NCI-H2107 (cell line): ENCODE measurements at places on chromosomes 1 and 21.

DNA sequence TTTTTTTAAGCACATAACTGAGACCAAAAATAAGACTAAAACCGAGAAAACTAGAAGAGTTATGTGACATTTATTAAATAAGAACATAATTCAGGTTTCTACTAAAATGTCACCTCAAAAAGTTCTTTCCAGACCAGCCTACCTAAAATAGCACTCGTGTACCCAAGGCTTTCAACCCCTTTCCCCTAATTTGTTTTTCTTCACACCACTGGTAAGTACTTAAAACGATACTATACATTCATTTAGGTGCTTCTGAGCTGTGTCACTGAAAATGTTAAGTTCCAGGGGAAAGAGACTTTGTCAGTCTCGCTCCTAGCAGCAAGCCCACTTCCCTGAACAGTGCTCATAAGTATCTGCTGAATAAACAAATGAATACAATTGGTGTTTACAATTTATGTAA, 6.8 kb downstream of the RRAGC start:
- no peak for DNase-seq

DNA sequence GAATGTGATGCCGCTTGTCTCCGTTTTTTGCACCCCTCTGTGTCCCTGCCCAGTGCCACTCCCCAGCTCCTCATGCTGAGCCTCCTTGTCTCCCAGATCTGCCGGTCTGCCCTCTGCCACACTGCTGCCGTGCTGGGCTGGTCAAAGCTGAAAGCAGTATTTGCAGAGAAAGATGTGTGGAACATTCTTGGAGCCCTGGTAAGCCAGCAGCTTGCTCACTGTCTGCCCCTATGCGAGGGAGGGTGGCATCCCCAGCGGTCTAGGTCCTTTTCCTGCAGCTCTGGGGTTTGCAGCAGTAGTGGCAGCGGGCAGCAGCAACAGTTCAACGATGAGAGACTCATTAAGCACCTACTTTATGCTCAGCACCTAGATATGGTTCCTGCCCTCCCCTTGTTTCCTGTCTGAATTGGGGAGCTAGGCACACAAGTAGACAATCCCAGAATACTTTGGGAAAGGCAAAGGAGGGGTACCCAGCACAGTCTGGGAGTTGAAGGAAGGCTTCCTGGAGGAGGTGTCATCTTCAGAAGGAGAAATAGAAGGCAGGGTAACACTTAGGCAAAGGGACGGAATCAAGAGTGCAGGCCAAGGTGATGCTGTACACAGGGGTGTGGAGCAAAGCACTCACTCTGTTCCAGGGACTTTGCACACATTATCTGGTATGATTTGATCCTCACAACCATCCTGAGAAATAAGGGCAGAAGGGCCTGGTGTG, 63.1 kb downstream of the KIF21B start:
- no peak for DNase-seq

GRCh38 chr21:44314128-44314527, 14.3 kb downstream of the PFKL start:
- no peak for DNase-seq

GRCh38 chr1:13628711-13629110, 45.1 kb downstream of the PDPN start:
- DNase-seq: no peak

- no peak for DNase-seq
Measured at GRCh38 chr1:149945206-149945605, 8.5 kb upstream of the MTMR11 start.

DNA sequence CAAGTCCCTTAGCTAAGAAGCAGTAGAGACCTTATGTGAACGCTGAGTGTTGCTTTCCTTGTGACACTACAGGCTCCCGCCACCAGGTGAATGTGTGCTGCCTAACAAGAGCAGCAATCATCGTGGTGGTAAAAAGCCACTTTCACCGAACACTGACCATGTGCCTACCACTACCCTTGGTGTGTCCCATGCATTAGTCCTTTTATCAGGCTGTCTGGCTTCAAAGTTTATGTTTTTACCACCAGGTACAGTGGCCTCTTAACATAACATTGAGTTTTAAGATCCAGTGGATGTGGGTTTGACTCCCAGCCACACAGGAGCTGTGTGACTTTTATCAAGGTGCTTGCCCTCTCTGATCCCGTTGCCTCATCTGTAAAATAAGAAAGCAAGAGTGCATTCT, 1.7 kb downstream of the C1QB start:
- DNase-seq: no peak

- DNase-seq: no peak
Measured at GRCh38 chr1:174724219-174724618, 275.5 kb upstream of the CACYBP start.

GRCh38 chr1:16155537-16156410, at the start of gene EPHA2:
Gene EPHA2, minus strand, starts transcription at chr1:16156069. Its CDS starts 137 bp downstream, at chr1:16155932.
- DNase-seq: no peak

- DNase-seq: no peak
Measured at GRCh38 chr21:36654796-36655325, 44.1 kb upstream of the SIM2 start.

- DNase-seq: no peak
Measured at GRCh38 chr1:203636291-203636690, 9.7 kb downstream of the ATP2B4 start.

GRCh38 chr1:110956586-110956985, 7.1 kb downstream of the LRIF1 start:
- DNase-seq: no peak

GRCh38 chr1:2642131-2642559, 9.3 kb upstream of the MMEL1 start:
- no peak for DNase-seq

DNA sequence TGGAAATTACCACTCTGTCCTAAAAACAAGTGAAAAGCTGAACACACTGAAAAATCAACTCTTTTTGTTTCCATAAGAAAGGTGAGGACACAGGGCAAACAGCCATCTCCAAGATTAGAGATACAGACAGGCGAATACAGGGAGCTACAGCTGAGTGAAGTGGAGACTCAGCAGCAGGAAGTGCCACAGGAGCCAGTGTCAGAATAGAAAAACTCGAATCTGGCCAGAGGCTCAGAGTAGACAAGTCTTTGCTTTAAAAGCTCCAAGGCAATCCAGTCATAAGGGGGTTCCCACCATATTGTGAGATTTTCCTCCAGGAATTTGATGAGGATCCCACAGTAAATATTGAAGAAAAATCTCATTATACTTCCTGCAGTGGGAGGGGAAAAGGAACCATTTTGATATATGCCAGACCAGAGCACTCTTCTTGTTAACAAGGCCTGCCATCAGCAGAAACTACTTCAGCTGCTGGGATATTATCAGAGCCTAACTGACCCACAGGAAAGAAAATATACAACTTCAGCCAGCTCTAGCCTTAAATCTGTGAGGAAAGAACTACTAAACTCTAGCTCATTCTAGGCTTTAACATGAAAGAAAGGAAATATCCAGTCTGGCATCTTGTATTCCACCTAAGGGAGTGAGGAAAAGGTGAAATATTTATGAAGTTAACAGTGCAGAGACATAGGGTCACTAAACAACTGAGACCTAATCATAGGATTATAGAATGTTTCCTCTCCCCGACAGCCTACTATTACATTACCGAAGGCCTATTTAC, 256.2 kb upstream of the OLFM3 start:
- DNase-seq: no peak

DNA sequence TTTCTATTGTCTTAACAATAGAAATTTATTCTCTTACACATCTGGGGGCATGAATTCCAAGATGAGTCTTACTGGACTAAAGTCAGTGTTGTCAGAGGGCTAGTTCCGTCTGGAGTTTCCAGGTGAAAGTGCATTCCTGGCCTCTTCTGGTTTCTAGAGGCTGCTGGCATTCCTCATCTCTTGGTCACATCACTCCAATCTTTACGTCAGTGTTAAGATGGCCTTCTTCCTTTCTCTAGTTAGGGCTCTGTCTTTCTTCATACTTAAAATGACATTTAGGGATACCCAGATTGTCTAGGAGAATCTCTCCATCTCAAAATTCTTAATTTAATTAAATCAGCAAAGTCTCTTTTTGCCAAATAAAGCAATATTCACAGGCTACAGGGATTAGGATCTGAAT, 13.3 kb upstream of the PDC start:
- DNase-seq: no peak

DNA sequence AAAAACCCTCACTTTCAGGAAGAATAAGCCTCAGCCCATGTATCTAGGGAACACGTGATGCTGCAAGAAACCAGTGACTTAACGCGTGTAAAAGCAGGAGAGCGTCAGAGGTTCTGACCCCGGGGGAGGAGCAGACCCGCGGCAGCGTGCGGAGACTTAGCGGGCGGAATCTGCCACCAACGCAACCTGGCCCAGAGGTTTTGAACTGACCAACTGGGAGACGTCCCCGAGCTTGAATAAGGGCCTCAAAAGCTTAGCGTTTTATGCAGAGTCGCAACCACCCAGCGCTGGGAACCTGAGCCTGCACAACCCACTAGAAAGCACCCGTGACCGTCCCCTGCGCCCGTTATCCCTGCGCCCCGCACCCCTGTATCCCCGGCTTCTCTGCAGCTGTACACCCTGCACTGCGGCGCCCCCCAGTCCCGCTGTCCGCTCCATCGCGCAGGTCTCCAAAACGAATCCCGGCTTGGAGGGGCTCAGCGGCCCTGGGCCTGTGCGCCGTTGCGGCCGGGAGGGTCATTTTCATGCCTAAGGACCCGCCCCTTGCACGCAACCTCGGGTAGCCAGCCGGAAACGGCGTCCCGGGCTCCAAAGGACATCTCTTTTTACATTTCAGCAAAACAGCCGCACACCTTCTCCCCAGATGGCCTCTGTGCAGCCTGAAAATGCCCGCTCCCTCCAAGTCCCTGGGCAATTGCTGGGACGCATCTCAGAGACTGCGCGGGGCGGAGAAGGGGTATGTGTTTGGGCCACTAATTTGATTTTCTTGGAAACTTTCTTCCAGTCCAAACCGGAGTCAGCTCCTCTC, 29.4 kb upstream of the TRIM17 start:
- DNase-seq: no peak

- DNase-seq: no peak
Measured at GRCh38 chr1:85611856-85612255, 31.3 kb downstream of the CCN1 start.

DNA sequence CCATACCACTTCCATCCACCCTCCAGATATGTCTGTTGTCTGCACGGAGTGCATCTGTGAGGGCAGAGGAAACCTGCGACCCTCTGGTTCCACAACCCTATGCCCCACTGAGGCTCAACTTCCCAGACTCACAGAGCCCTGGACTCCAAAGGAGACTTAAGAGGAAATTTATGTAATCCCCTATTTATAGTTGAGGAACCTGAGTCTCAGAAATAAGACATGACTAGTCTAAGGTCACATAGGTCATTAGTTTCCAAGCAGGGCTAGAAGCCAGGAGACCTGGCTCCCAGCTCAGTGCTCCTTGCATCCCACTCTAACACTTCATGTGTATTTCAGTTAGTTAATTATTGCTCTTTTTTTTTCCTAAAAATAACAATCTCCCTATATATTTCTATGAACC, 15.7 kb upstream of the LEMD1 start:
- DNase-seq: no peak

DNA sequence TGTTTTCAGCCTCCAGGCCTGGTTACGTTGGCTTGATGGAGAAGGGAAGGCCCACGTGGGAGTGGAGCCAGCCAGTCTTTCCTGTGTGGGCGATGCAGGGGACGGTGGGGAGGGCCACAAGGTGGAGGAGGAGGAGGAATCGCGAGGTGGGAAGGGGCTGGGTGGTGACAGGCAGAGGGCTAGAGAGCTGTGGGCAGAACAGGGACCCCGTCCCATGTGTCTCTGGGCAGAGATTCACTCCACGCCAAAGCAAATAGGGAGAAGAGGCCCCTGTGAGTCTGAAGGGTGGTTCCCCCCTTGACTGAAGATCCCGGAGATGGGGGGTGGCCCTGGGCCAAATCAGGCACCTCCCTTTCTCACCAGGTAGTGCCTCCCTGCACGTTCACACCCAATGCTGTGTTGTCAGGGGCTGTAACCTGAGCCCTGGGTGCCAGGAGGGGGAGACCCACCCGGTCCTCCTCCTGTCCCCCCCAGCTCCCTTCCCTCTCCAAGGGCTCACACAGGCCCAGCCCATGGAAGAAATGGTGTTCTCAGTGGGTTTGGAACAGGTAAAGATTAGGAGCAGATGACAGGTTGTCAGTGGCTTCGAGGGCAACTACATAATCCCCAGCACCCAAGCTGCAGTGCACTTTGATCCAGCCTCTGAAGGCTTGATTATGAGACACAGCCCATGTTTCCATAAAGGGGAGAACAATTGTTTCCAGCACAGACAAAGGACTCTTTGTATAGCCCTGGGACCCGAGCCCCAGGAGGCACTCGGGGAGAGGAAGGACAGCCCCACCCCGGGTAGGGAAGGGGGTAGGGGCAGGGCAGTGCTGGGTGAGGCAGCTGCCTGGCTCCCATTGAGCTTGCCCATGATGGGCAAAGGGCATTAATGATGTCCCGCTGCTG, 37.7 kb upstream of the GPR37L1 start:
- DNase-seq: peak; percentile 96

- no peak for DNase-seq
Measured at GRCh38 chr1:37926038-37926924, 20.6 kb downstream of the INPP5B start.

DNA sequence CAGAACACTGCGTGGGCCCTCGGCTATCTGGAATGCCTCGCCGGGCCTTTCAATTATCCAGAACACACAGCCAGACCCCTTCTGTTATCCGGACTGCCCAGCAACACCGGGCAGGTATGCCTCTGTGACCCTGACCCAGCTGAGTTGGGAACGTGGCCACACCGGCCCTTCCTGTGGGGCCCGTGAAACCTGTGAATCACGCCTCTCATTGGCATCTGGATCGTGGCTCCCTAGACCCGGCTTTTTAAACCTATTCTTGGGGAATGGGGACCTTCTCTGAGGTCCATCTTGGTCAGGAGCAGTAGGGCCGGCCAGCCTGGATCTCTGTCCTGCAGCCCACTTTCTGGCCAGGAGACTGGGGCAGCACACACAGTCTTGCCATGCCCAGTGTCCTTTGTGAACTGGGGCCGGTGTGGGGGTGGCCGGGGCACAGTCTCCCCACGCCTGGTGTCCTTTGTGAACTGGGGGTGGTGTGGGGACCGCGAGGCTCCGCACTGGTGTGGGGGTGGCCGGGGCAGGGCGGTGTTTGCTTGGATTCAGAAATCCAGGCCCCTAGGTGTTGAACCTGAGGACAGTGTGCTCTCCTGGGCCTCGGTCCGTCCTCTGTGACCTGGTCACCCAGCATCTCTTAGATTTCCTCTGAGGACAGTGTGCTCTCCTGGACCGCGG, 11.1 kb downstream of the COL18A1 start:
- DNase-seq: no peak

DNA sequence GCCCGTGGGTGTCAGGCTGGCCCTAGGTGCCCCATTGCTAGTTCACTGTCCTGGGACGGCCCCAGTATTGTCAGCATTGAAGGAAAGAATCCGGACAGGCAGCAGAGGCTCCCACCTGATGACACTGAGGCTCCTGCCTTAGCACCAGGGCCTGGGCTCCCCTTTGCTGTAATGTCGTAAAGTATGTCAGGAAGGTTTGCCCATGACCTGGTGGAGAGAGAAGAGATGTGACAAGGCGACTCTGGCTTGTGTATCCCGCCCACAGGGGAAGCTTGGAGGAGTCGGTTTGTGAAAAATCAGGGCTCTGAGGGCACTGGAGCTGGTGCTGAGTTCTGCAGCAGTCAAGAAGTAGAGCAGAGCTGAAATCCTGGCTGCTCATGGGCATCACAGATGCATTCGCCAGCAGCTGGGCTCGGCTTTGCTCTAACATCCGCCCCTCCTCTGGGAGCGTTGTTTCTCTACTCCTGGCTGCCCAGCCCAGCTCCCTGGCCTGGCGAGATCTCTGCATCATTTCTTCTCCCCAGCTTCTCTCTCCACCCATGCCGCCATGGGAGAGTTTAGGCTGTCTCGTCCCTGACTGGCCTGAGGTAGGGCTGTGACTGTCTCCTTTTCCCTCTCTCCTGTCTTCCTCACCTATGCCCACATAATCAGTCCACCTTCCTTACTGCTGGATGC, 74.1 kb downstream of the ADARB1 start:
- no peak for DNase-seq
